Fibroblast of upper back skin (primary cell): ENCODE measurements at places on chromosomes 13 and 19.

- no peak for DNase-seq
These were observed 14.9 kb downstream of the EPS8L1 start for GRCh38 chr19:55090564-55090963.

DNA sequence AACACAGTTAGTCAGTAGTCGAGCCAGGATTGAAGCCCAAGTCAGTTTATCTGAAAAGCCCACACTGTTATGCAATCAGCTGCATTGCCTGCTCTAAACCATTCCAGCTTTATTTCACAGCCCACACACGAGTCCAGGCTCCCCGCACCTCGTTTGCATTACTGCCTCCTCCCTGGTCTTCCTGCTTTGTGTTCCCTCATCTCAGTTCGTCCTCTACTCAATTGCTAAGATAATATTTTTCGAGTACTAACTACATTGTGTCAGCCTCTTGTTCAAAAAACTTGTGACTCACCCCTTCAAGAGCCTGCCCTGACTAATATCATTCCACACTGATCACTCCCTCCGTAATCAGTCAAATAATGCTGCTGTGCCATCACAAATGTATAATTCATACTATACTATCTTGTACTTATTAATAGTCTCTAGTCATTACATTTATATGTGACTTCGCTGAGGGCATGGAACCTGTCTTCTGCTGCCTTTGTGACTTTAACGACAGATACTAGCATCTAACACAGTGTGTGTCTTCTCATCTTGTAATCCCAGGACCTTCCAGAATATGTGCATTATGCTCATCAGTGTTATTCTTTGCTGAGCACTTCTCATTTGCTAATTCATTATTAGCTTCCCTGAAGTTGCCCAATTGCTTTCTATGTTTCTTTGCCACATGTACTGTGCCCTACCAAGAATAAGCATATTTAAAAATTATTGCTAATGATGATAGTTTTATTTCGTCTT is 26.2 kb upstream of the WDFY2 start:
- DNase-seq: peak; percentile 84

- DNase-seq: peak; percentile 83
These were observed 7.3 kb upstream of the MEDAG start for GRCh38 chr13:30898678-30899241.

DNA sequence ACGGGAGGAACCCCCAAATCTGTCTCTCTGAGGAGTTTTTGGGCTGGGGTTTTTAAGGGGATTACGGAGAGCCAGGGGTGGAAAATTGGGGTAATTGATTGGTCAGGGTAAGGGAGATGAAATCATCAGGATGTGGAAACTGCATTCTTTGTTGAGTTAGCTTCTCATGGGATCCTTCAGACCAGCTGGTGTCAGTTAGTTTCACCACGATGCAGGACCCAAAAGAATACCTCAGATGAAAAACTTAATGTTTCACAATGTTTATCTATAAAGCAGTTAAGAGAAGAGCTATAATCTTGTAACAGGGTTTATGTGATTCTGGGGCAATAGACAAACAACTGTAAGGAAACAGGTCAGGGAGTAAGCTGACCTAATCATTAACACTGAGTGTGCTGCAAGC is 230.8 kb downstream of the POU4F1 start:
- peak; percentile 34 for DNase-seq

DNA sequence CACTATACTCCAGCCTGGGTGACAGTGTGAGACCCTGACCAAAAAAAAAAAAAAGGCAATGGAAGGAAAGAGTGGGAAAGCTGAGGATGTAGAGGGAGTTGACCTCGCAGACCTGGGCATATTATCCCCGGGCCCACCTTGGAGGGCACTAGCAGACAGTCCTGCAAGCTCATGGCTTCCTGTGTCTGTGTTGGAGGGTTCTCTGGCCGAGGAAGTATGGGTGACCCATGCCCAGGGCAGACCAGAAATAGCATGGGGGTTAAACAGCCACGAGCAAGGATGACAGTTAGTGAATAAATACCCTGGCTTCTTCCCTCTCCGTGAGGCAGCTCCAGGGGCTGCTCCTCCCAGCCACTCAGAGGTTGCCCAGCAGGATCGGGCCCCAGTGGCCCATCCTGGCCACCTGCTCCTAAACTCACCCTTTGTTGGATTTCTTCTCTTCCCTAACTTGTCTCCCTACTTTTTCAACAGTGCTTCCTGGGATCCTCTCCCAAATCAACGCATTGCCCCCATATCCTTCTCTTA is 485.8 kb downstream of the ZNF536 start:
- DNase-seq: no peak

- peak; percentile 68 for DNase-seq
These were observed 6.0 kb downstream of the A1BG start for GRCh38 chr19:58346961-58347929.

DNA sequence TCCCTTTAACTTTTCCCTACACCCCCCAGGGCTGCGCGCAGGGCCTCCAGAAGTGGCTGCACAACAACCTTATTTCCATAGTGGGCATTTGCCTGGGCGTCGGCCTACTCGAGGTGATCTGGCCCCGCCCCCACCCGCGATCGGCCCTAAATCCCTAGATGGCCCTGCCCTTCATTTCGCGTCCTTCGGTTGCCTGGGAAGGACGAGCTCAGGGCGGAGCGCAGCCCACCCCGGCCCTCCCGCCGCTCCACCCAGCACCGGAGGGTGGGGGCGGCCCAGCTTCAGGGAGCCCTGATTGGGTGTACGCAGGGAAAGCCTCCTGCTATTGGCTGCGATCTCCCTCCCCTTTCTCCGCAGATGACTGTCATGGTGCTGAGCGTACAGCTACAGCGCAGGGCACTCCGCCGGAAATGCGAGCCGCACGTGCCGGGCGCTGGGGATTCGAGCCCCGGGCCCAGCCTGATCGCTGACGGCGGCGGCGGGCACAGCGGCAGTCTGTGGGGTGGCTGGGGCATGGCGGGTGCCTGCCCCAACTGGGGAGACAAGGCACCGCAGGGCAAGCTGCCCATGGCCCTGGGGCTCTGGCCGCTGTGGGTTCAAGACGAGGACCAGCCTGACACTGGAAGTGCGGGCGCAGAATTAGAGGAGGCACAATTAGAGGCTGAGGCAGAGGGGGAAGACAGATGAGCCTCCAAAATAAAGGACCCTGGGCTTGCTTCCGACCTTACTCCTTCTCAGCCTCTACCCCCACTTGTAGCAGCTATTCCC is 4.3 kb downstream of the CD37 start:
- peak; percentile 83 for DNase-seq

GRCh38 chr19:676007-676338 is 219 bp upstream of the FSTL3 start:
- no peak for DNase-seq

DNA sequence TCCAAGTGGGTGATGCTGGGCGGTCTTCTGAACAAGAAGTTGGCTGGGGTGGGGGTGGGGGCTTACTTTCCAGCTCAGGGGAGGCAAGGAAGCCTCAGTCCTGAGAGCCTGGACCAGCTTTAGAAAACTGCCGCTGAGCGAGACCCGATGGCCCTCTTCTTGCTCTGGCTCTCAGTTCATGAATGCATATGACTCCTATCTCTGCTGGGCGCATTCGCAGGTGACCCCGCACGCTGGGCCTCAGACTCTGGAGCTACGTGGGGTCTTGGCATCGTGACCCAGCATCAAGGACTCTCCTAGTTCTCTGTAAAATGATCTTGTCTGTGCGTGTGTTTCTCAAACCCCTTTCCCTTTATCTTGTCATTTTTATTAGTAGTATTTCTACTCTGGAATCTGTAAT is 19.7 kb downstream of the PRAM1 start:
- DNase-seq: no peak

DNA sequence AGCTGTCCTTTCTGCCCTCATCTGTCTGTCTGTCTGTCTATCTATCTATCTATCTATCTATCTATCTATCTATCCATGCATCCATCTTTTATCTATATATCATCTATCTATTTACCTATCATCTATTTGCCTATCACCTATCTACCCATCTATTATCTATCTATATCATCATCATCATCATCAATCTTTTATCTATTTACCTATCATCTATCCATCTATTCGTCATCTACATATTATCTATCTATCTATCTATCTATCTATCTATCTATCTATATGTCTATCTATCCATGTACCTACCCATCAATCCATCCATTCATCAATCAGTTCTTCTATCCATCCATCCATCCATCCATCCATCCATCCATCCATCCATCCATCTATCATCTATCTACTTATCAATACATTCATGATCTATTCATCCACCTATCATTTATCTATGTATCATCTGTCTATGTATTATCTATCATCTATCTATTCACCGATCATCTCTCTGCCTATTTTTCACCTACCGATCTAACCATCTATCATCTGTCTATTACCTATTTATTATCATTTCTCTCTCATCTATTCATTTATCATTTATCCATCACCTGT is 49.2 kb upstream of the ADGRE1 start:
- DNase-seq: no peak

DNA sequence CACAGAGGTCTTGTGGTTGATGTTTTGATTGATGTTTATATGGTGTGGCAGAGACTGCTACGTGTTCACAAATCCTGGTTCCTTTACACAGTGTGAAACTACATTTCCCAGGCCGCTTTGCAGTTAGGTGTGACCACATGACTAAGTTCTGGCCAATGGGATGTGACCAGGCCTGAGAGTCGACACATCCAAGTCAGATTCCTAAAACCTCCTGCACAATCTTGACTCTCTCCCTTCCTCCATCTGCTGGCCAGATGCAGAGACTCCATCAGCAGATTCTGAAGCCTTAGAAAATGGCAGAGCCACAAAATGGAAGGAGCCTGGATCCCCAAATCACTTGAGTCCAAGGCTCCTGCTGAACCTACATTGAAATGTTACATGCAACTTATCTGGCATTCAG is 12.6 kb downstream of the CD37 start:
- DNase-seq: peak; percentile 71

DNA sequence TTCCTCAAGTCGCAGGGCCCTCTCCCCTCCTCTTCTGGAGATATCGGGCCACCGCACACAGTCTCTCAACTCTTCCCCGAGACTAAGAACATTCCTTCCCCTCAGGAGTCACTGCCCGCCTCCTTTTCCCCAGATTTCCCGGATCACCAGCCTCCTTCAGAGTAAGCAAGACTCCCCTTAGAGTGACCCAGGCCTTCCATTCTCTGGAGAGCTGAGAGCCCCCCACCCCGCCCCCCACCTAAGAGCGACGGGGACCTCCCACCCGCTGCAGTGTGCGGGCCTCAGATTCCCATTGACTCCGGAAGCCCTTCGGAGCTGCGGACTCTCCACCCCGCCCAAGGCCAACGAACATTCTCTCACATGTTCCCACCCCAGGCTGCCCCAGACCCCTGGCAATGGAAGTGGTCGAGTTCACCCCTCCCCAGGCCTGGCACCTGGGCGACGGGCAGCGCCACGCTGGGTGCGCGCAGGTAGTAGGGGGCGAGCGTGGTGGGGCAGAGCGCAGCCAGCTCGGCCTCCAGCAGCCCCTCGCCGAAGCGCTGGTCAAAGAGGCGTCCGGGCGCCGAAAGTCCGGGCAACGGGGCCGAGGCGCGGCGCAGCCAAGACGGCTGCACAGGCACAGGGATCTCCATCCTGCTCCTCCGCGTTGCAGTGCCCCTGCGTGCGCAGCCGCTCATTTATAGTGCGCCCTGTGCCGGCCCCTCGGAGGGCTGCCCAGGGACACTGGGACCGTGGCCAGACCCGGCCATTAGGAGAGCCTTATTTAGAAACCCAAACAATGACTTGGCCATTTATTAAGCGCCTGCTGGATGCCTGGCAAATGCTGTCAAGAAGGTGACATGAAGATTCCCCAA is at the start of gene HSPB6:
HSPB6 (minus strand) TSS at position 653 of the 854 bp plus-strand sequence; CDS start at position 632, 21 bp downstream.
- peak; percentile 73 for DNase-seq

GRCh38 chr19:16249826-16250404 is 52.2 kb downstream of the AP1M1 start:
- peak; percentile 74 for DNase-seq

DNA sequence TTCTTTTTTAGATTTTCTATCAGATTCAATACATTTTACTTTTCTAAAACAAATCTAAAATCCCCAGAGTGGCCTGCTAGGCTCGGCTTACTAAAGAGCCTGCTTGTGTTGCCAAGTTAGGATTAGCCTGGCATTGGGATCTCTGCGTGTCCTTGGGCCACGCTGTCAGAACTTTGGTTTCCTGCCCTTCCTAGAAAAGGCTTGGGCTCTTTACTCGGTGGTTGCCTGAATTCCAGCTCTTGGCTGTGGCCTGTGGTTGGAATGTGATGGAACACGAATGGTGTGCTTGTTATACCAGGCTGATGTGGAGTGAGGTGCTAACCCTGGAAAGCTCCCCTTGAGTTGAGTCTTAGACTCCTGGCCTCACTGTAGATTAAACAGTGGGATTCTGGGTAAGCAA is 8.5 kb downstream of the SPATA13 start:
- no peak for DNase-seq

DNA sequence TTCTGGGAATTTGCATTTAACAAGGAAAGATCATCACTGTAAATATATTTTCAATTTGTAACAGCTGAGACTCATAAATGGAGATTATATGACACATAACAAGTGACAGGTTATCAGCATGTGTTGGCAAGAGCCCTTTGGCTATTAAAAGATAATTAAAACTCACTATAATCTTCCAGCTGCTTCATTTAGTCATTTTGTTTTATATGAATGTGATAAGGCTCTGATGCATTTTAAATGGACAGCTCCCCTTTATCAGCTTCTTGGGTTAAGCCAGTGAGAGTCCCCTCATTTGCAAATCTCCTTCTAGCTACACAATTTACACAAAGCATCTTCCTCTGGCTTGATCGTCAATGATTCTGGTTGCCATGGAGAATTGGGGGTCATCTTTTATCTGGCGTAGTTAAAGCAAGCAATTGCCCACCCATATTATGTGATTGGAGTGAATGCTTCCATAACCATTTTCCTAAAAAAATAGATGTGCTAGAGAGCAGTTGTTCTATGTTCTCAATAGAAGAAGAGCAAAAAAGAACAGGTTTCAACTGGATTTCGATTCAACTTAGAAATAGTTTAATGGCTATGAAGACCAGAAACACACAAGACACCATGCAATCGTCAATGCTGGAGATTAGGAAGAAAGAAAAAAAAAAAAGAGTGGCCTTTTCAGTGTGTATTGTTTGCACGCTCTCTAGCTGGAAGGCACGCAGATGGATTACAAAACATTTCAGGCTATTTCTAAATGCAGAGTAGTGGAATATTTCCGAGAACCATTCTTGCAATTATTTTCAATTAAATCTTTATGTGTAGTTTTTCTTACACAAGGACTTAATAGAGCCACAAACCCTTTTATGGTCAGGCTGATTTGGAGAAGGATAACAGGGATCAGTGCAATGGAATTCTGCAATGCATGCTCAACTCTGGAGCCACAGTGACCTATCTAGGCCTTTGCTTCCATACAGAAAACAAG is 27.4 kb downstream of the STARD13 start:
- peak; percentile 41 for DNase-seq

- DNase-seq: no peak
These were observed at the start of gene SLC17A7 for GRCh38 chr19:49441210-49441959. Gene SLC17A7 (minus strand): TSS chr19:49441527. CDS start chr19:49441379, 148 bp downstream.

- DNase-seq: no peak
These were observed 4.0 kb downstream of the SLC7A10 start for GRCh38 chr19:33221638-33222037.

DNA sequence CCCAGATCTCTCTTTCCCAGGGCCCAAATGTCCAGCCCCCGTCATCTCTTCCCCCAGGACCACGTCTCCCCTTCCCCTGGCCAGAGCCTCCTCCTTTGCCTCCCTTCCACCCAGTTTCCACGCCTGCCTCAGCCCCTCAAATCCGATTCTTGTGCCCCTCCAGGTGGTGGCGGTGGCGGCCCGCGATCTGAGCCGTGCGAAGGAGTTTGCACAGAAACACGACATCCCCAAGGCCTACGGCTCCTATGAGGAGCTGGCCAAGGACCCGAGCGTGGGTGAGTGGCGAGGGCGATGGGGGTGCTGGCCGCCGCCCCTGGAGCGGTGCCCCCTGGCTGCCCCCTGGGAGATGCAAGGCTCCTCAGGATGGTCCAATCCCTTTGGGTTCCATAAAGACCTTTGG is 1.3 kb downstream of the DHDH start:
- no peak for DNase-seq

- DNase-seq: no peak
These were observed 1013.1 kb upstream of the ATXN8OS start for GRCh38 chr13:69094485-69094884.
